ENCODE measurements at places on chromosomes 4 and X.

DNA sequence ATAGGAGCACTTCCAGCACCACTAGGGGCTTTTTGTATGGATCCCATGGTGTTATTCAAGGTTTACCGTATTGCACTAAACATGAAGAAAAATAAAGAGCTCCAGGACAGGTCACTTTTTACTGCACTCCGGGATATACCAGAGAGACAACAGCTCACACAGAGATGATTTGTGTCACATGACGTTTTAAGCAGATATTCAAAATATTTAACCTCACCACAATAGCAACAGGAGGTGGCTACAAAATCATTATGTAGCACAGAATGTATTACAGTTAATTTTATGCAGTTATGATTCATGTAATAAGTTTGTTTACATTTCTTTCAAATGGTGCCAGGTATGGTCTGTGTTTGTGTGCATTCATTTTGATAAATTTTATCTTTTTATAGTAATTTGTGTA is 100.6 kb downstream of the LUZP4 start:
- DNase-seq, result no peak

GRCh38 chr4:7787681-7788141 is 151.9 kb downstream of the AFAP1 start:
- no peak for DNase-seq

DNA sequence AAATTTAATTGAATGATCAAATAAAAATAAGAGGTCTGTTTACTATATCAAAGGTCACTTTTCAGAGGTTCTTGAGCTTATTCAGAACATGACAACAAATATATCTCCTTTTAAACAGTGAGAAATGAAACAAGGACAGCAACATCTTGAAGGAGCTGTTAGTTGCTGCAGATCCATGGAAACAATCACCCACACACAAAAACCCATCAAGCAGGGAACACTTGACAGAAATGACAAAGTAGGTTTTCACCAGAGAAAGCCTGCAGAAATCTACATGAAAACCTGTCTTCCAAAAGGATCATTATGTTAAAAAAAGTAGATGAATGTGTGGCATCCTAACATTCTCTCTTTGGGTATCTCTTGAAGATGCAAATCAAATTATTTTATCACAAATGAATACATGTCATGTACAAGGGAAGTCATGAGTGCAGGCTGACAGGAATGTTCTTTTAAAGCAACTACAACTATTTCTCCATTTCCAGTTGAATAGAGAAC is 203.0 kb downstream of the GRIA2 start:
- DNase-seq, result no peak

- peak; percentile 89 for DNase-seq
Measured at GRCh38 chrX:47623540-47624027, 3.9 kb upstream of the SYN1 start.

DNA sequence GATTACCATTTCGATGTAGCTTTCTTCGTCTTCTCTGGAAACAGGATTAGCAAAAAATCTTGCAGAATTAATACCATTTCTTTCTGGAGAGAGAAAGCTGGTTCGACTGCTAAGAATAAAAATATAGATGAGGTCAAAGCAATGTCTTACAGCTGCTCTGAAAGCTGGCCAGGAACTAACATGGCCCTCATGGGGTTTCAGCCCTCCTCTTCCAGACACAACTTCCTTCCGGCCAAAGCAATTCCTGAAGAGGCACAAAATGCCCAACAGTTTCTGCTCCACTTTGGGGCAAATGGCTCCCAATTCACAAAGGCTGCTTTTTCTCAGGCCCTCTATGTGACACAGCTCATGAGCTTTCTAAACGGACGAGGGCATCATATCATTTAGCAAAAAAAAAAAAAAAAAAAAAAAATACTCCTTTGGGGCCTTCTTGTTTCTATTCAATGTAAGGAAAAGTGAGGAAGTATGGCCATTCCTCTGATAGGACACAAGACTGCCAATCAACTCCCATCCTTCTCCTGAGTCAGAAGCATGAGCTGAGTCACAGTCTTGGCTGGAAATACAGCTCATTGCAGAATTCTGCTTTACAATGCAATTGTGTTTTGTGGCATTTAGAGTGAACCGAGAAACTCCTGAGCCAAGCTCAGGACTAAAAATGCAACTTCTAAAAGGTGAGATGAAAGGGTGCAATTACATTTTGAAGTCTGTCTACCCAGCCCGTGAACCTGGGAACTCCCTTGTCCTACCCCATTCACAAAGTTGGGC is 42.7 kb upstream of the CTAG2 start:
- DNase-seq, result no peak

DNA sequence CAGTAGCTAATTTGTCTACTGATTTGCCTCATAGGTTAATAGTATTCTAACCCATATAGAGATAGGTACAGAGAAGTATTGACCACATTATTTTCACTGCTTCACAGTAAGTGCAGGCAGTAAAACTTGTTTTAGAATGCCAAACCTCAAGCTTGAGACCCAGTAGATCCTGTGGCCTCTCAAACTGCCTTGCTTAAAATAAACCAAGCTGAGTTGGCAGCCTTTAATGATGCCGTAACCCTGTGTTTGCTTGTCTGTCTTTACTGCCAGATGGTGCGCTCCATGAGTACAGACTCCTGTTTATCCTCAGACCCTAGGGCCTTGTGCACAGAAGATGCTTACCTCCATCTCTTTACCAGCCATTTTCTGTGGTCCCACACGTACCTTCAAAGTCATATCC is 50.8 kb downstream of the ANXA3 start:
- DNase-seq, result no peak

- no peak for DNase-seq
Measured at GRCh38 chr4:180993244-180993836, 1249.9 kb upstream of the TENM3 start.

- DNase-seq, result peak; percentile 43
Measured at GRCh38 chr4:90950385-90950841, 823.2 kb downstream of the CCSER1 start.

- DNase-seq, result no peak
Measured at GRCh38 chrX:124280294-124280902, 52.1 kb upstream of the TEX13D start.

DNA sequence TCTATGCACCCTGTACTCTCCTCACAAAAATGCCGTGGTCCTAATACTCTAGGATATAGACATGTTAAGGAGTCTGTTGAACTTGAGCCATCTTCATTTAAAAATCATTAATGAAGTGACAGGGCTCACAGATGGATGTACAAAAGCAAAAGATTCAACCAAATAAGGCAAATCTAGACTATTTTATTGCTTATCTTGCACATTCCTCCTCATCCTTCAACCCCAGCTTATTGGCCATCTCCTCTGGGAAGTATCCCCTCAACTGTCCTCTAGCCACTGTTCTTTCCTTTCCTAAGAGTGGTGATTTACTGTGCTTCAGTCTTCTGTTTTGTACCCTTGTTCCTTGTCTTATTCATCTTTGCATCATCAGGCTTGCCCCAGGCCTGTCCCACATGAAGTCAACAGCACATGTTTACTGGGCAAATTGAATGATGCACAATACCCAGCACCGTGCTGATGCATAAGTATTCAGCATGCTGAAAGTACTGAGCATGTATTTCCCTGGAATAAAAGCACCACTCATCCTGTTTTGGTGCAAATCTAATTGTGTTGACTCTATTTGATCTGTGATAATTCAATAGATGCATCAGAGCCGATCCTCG is 287.3 kb upstream of the CLNK start:
- no peak for DNase-seq

- DNase-seq, result no peak
Measured at GRCh38 chr4:544386-545105, 31.5 kb downstream of the TMEM271 start.

DNA sequence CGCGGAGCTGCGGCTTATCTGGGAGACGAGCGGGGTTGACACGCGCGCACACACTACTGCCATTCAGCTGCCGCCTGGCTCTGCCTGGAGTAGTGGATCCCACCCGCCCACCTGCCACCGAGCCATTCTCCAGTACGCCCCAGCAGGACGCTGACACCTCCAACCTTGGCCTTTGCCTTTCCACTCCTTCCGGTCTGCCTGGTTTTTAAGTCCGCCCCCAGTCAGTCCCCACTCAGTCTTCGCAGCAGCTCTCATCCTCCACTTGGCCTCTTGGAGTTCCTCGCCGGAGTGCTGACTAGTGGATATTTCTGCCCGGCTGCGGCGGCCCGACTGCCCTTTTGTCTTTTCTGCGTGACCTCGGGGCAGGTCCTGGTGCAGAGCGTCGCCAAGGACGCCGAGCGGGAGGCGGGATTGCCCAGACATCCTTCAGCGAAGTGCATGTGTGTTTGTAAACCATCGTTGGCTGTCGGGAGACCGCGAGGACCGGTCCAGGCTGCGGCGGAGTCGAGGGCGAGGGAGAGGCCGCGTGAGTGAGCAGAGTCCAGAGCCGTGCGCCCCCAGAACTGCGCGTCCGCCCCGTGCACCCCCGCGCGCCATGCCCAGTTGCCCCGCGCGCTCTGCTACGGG is 1.1 kb downstream of the SLIT2 start:
- DNase-seq, result peak; percentile 55

- DNase-seq, result no peak
Measured at GRCh38 chrX:115539841-115540240, 21.1 kb upstream of the PLS3 start.

DNA sequence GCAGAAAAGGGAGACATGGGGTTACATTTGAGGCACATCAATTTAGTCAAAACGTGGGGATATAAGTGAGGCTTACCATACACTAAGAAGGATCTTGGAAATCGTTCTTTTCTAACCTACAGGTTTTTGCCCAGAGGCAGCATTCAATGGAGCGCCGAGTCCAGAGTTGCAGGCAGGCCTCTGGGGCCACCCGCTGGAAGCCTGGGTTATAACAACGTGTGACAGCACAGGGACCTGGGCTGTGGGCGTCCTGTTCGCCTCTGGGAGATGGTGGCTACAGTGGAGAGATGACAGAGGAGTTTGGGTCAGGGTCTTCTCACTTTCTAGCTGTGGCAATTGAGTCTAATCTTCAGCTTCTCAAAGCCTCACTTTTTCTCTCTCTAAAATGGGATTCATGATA is 53.9 kb downstream of the ENPP6 start:
- DNase-seq, result peak; percentile 84

All from SK-N-SH (cell line).